ENCODE measurements at places on chromosomes 16 and 17.
A peak's percentile ranks its signal among the peaks of the same experiment; 100 is the strongest.

- DNase-seq: peak; percentile 15
These were observed 599.2 kb downstream of the MAF start for GRCh38 chr16:79001156-79001967.

DNA sequence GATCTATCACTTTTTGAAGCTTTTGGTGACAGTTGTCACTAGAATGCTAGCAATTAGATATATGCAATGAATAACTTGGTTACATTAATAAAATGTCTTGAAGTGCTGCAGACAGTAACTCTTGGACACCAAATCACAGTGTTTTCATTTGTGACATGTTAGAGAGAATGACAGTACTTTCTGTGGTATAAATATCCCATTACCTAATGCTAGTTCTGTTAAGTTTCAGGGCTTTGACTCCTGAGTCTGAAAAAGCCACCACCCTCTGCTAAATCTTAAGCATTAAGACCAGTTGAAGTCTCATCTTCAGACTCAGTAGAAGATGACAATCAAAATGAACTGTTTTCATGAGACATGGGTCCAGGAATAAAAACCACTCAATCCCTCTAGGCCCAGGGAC lies 10.6 kb upstream of the CPHXL2 start:
- DNase-seq: no peak

GRCh38 chr17:15432807-15433611 lies 34.4 kb downstream of the CDRT4 start:
- DNase-seq: no peak

DNA sequence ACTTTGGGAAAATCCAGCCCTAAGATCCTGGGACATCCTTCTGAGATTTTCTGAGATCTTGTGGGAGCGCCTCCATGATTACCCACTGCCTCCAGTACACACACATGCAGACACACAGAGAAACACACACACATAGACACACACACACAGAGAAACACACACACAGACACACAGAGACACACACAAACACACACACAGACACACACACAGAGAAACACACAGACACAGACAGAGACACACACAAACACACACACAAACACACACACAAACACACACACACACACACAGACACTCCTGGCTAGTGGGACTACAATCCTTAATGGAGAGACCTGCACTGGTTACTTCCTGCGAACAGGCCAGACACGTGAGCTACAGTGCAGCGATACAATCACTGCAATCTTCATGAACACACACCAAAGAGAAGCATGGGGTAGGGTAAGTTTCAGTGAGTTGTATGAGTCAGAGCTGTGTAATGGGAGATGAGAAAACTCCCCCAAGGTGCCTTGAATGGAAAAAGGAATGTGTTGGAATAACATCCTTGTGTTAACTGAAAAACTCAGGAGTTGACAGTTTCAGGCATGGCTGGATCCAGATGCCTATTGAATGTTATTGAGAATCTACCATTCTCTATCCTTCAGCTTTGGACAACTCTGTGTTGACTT lies 79.5 kb downstream of the SLC6A2 start:
- no peak for DNase-seq

DNA sequence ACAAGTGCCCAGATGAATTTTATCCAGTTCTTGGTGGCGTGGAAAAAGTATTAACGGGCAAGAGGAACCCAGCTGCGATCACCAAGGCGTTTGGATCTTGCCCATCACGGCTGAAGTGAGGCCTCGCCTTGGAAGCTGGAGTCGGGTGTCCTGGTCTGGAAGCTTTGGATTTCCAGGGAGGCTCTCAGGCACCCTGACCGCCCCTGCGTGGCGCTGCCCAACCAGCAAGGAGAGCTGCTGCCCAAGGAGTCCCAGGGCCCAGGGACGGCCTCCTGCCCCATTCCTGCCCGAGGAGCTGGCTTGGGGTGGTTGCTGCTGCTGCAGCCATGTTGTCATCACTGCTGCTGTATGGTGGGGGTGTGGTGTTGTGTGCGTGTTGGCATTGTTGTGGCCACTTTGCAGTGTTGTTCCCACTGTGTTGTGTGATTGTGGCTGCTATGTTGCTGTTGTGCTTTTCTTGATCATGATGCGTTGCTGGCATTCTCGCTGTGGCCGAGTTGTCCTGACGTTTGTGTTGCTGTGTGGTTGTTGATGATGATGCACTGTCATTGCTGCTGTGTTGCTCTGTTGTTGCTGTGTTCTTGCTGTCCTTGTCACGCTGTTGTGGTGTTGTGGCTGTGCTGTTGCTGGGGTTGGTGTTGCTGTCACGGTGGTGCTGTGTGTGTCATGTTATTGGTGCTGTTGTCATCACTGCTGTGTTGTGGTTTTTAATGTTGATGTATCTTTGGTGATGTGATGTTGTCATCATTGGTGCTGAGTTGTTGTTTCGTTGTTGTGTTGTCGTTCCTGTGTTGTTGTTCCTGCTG lies 318.8 kb downstream of the C16orf95 start:
- no peak for DNase-seq

DNA sequence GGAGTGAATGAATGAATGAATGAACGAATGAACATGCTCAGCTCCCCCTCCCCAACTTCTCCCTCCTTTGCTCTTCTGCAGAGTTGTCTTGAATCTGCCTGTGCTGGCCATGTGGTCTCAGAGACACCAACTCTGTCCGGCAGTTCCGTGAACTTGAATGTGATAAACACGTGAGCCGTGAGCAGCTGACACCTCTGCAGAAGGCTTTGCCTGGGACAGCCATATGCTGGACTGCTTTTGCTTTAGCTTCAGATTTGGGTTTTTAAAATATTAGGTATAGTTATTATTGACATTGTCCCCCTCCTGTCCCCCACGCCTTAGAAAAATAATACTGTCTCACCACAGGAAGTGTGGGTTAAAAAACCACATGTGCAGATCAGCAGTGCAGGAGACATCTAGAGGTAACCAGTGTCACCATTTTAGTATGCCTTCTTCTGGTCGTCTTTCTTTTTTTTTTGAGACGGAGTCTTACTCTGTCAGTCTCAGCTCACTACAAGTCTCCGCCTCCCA lies 83.8 kb downstream of the ABCC1 start:
- peak; percentile 72 for DNase-seq
